CD4-positive, alpha-beta T cell treated with Interleukin-4 for 4 hours (primary cell): ENCODE measurements at places on chromosomes 5 and 9.
A peak's percentile ranks its signal among the peaks of the same experiment; 100 is the strongest.

DNA sequence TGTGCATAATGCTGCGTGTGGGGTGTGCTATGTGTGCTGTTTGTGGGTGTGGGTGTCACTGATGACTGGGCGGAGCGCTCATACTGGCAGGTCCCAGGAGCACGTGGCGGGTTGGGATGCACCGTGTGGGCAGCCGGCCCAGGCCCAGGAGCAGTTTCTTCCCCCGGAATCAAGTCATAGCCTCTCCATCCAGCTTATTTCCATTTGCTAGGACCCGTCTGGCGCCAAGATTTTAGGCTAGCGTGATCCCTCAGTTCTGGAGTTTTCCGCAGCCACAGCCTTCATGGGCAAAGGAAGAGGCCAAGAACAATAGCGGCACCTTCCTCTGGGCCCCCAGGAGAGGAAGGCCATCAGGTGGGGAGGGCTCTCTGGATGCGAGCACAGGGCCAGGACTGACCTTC, 43.3 kb upstream of the NEURL1B start:
- no peak for DNase-seq

DNA sequence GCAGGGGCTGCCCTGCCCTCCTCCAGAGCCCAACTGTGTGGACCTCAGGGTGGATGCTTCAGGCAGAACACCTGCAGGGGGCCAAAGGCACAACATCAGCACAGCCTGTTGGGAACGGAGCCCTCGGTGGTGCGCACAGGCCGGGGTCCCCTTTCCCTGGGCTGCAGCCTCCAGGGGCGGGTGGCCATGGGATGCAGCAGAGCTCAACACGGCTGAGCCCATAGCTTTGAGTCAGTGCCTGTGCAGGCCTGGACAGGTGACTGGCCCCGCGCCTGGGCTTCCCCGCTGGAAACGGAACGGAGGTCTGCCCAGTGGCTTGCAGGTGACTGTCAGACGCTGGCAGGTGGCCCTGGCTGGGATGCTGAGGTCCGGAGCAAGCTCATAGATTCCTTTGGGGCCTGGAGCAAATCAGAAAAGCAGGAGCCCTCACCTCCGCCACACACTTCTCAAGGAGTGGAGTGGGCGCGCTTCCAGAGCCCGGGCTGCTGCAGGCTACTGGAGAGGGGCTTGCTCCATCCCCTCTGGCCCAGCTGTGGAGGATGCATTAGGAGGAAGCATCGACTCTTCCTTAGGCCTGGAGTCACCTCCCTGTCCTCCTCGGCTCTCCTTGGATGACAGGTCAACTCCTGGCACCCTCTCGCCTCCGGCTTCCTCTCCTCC, 69.8 kb upstream of the RNU6ATAC start:
- no peak for DNase-seq

DNA sequence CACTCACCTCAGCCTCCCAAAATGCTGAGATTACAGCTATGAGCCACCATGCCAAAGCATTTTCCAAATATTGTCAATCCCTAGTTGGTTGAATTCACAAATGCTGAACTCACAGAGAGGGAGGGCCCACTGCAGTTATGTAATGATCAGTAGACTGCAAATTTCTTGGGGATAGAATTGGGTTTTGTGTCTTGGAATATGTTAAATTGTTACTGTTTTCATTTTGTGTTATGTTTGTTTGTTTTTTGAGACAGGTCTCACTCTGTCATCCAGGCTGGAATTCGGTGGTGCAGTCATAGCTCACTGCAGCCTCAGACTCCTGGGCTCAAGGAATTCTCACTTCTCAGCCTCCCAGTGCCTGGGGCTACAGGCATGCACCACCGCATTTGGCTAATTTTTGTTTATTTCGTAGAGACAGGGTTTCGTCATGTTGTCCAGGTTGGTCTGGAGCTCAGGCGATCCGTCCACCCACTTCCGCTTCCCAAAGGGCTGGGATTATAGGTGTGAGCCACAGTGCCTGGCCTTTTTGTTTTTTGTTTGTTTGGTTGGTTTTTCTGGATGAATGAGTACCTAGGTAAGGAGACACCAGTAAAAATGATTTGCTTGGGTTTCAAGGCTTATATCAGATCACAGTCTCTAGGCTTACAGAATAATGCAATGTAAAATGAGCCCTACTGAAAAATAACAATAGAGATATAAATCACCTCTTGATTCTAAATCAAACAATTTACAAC, 31.5 kb upstream of the LMNB1 start:
- no peak for DNase-seq

- no peak for DNase-seq
Observed at GRCh38 chr5:127425868-127426267, 91.6 kb upstream of the PRRC1 start.

DNA sequence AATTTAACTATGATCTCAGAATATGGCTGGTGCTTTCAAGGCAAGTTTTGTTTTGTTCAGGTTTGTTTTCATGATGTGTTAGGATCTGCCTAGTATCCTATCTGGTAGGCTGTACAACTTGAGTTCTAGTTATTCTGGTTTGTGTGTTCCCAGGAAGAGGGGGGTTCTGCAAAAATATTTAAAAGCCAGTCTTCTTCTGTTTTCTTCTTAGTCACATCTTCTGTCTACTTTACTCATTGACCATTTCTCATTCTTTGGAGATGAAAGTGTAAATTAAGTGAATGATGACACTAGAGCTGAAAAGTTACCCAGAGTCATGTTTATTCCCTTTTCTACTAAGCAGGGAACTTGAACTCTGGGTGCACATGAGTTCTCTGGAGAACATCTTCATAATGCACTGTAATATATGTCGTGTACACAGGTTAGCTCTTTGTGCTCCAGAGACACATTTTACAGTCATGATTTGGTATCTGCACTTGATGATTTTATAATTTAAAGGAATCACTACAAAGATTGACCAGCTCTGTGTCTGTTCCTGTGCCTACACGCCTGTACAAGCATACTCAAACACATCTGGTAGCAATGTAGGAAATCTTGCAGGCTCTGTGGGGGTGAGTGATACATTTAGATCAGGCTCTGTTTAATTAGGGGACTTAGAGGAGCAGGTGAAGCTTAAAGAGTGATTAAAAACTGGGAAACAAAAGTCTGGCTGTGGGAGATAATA, 5.0 kb downstream of the SMAD5 start:
- DNase-seq = no peak

GRCh38 chr9:16157216-16157615, 604.4 kb downstream of the CCDC171 start:
- DNase-seq = no peak

GRCh38 chr9:76576344-76576743, 117.4 kb downstream of the GCNT1 start:
- peak; percentile 76 for DNase-seq

DNA sequence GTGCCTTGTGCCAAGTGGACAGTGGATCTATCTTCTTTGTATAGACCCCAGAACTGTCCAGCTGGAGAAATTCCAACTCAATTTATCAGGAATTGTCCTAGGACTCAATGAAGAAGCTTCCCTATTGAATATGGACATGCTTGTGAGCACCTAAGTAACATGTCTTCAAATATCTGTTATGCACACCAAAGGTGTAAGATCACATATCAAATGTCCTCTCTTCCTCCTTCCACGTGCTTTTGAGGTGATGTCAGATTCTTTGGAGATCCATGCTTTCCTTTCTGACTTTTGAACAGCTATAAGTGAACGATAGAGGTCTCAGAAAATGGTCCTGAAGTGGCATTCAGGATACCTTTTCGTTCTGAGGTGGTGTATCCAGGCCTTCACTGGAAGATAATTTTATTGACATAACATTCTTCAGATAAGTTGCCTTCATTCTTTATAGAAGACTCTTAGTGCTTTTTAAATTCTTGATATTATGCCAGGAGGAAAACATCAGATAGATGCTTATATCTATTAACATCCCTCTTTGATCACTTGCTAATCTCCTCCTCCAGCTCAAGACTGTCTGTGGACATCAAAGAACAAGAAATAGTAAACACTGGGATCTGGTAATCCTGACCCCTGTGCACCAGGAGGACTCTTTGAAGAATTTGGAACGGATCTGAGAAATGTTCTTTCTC, 246.4 kb downstream of the SMARCA2 start:
- DNase-seq = no peak

- no peak for DNase-seq
Observed at GRCh38 chr9:84754461-84754860, 84.9 kb downstream of the NTRK2 start.

- no peak for DNase-seq
Observed at GRCh38 chr5:1769752-1770442, 29.7 kb downstream of the MRPL36 start.

GRCh38 chr5:173825215-173825865, 62.8 kb upstream of the CPEB4 start:
- no peak for DNase-seq

- no peak for DNase-seq
Observed at GRCh38 chr5:143085319-143085917, 315.2 kb downstream of the ARHGAP26 start.

DNA sequence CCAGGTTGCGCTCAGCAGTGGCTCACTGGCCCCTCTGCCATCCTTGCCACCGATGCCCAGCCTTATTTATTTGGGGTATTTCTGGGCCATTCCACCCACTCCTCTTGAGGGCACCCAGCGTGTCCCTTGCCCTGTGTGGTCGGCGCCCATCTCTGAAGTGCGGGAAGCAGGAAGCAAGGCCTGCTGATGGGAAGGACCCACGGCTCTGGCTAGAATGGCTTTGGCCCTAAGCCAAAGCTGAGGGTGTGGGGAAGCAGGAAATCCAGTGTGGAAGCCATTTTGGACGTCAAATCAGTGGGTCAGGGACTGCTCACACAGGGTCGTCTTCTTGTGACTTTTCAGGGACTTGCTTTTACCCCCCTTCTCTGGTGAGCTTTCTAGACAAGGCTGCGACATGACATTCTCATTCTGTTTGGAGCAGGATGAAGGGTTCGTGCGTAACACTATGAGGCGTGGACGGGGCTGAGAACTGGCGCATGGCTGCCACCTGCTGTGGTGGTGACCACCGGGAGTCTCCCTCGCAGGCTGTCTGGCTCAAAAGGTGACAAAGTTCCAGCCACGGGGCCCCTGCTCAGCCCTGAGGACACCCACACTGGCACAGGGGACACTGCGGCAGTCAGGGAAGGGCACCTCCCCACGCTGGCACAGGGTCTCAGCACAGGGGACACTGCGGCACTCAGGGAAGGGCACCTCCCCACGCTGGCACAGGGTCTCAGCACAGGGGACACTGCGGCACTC, 50.7 kb upstream of the NKD2 start:
- no peak for DNase-seq

DNA sequence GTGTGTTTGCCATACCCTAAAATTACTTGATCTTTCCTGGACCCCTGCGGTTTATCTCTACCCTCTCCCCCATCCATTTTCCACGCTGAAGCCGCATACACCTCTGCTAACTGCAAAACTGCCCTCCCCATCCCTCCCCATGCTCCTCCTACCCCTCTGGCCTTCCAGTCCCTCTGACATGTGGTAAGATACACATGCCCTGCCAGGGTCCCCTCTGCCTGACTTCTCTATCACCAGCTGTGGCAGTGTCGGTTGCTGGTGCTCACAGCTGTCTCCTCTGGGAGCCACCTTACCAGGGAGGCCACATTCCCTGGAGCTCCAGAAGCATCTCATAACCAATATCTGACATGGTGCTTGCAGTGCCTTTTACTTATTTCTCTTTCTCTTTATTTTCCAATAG, 58.9 kb upstream of the COL15A1 start:
- DNase-seq = no peak

DNA sequence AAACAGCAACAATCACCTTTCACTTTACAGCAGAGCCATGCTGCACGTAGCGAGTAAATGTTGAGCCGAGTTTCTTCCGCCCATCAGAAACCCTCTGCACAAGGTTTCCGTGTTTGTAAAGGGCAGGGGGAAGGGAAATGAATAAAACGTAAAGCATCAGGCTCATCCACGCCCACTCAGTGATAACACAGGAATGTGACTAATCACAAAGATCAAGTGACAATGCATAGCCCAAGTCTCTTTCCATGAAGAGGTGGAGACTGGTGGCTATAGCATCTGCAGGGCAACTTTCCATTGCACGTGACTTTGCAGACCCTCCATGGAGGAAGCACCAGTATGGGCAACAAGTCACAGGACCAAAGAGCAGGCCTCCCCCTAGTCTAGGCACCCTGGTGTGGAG, 56.6 kb downstream of the CAMSAP1 start:
- DNase-seq = no peak

DNA sequence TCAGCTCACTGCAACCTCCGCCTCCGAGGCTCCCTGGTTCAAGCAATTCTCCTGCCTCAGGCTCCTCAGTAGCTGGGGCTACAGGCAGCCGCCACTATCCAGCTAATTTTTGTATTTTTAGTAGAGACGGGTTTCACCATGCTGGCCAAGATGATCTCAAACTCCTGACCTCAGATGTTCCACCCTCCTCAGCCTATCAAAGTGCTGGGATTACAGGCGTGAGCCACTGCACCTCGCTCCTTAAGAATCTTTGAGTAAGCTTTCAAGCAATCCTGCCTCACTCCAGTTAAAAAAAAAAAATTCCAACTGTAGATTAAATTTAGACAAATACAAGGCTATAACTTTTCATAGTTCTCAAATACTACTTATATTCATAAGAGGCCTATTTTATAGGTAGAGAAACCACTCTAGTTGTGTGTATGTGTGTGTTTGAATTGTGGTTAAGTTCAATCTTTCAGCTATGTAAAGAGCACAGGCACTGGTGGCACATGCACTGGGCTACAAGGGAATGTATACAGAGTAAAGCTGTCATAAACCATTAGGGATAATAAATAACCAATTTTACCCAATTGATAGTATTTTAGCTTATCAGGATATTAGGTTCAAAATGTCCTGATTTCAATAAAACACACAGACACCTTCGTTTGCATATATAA, 50.6 kb upstream of the RAPGEF6 start:
- DNase-seq = no peak

- DNase-seq = no peak
Observed at GRCh38 chr5:175694371-175695160, 36.7 kb downstream of the HRH2 start.

GRCh38 chr9:93268551-93269314, 84.8 kb downstream of the WNK2 start:
- peak; percentile 18 for DNase-seq

GRCh38 chr5:72290356-72291133, 29.5 kb downstream of the MRPS27 start:
- DNase-seq = no peak

- DNase-seq = no peak
Observed at GRCh38 chr9:124191691-124192395, 65.9 kb upstream of the NEK6 start.

- no peak for DNase-seq
Observed at GRCh38 chr5:57348376-57349140, 134.1 kb downstream of the ACTBL2 start.

GRCh38 chr9:89606624-89607311, 2.0 kb downstream of the GADD45G start:
- DNase-seq = peak; percentile 43

- no peak for DNase-seq
Observed at GRCh38 chr9:137685741-137686420, 67.1 kb downstream of the EHMT1 start.

- DNase-seq = no peak
Observed at GRCh38 chr5:69308046-69308553, 24.5 kb downstream of the CCDC125 start.
